Urinary bladder (tissue), 4 donors: ENCODE measurements at places on chromosomes 13 and 19. TPM values are rescaled to one million over a fixed set of nuclear protein-coding genes. Genes with fewer than 3 reads are reported as not detected.

DNA sequence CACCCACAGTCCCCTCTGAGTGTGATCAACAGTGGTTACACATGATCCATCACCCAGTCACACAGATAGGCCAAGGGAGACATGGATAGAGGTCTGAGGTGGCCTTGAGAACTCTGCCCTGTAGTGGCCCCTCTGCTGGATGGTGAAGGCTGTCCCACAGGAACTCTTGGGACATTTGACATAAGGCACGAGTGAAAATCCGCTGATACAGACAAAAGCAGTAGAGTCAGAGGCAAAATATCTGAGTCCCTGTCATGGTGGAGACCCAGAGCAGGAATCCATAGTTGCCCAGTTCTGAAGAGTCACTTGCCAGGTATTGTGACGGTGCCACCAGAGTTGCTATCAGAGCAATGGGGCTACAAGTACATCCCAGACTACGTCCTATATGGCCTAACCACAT is 18.8 kb upstream of the SLC25A30 start:
- DNase-seq: no peak

Gene ALDH16A1
- 14.2 TPM for total RNA-seq

DNA sequence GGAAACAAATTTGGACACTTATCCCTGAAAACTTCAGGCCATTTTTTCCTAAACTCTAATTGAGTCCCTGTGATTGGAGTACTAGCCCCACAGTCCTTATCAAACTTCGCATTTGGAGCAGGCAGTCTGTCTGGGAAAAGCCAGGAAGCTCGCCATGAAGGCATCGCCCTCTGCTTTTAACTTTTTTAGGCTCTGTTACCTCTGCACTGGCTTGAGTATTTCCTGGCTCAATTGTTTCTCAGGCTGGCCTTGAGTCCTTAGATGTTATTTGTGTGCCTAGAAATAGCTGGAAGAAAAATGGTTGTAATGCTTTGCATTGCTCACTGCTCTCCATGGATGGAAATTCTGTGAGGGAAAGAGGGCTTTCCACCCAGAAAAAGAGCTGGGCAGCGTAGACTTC is 24.2 kb downstream of the ACTN4 start:
- no peak for DNase-seq

Gene ZNF14
- 30.1 TPM for total RNA-seq

- no peak for DNase-seq
Observed at GRCh38 chr13:106373304-106373988, 162.0 kb downstream of the EFNB2 start.

DNA sequence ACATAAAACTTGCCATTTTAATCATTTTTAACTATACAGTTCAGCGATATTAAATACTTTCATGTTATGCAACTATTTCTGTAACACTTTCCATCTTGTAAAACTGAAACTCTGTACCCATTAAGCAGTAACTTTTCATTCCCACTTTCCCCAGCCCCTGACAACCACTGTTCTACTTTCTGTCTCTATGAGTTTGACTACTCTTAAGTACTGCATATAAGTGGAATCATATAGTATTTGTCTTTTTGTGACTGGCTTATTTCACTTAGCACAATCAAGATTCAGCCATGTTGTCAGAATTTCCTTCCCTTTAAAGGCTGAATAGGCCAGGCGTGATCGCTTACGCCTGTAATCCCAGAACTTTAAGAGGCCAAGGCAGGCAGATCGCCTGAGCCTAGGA is 56.2 kb downstream of the ARHGAP35 start:
- DNase-seq: no peak

GRCh38 chr13:111907341-111907880 is 159.5 kb upstream of the SOX1 start:
- DNase-seq: no peak
